ENCODE measurements at places on chromosomes 3 and 15.
A peak's percentile ranks its signal among the peaks of the same experiment; 100 is the strongest.

GRCh38 chr3:79844176-79844575 is 76.4 kb upstream of the ROBO1 start:
- DNase-seq = no peak

- DNase-seq = no peak
Measured at GRCh38 chr3:98026425-98027084, 8.6 kb downstream of the GABRR3 start.

DNA sequence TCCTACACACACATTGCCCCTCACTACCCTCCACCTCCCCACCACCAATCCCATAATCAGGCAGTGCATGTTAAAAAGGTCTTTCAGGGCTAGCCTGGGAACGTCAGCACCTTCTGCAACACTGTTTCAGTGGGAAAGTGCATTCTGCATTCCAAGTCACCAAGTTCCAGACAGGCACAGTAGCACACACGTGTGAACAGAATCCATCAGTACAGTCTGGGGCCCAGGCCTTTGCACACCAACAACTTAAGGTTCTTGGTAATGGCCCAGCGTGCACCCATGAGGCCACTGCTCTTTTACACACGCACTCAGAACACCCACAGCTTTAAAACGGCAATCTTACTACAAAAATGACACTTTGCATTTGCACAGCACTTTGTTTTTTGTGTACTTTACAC is 1.2 kb downstream of the ANXA2 start:
- no peak for DNase-seq

DNA sequence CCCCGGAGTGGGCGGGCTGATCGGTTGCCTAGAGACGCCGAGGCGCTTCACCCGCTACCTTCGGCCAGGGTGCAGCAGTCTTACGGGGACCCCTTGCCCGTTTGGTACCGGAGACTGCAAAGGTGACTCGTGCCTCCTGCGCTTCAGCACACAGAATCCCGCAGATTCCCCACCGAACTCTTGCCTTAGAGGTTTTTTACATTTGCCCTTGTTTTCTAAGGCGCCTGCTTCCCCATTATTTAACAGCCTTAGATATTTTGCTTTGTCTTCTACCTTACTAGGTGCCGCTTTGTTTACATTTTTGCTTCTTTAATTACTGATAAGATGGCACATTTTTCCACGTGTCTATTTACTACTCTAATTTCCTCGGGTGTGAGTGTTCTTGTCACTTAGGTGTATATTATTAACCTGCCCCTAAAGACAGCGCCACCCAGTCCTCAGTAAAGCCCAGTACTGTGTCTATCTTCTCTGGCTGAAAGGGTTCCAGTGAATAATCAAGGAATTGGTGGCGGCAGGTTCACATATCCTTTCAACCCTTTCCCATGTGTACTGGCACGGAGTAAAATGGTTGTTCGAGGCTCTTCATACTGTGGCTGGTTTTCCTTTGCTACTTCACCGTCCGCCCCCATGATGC is 573 bp upstream of the CEP152 start:
- DNase-seq = no peak

DNA sequence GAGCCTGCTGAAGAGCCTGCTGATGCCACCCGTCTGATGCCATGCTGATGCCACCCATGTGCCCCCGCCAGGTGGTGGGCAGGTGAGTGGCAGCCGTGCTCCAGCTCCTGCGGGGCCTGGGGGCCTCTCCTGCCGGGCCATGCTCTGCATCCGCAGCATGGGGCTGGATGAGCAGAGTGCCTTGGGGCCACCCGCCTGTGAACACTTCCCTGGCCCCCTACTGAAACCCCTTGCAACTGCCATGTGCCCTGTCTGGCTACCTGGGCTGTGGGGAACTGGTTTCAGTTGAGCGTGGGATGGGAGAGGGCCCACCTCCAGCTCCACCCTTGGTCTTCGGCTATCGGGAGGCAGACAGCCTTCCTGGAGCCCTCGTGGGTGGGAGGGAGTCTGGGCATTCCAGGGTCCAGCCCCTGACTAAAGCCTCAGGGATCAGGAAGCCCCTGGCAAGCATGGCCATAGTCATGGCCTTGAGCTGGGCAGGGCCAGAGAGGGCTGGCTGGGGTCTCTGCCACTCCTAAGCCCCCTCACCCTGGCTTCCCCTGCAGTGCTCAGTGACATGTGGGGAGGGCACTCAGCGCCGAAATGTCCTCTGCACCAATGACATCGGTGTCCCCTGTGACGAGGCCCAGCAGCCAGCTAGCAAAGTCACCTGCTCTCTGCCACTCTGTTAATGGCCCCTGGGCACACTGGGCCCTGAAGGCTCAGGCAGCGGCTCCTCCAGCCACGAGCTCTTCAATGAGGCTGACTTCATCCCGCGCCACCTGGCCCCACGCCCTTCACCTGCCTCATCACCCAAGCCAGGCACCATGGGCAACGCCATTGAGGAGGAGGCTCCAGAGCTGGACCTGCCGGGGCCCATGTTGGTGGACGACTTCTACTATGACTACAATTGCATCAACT is 92.2 kb downstream of the TBC1D2B start:
- no peak for DNase-seq

GRCh38 chr15:35078221-35078915 is 6.7 kb downstream of the NANOGP8 start:
- peak; percentile 67 for DNase-seq

DNA sequence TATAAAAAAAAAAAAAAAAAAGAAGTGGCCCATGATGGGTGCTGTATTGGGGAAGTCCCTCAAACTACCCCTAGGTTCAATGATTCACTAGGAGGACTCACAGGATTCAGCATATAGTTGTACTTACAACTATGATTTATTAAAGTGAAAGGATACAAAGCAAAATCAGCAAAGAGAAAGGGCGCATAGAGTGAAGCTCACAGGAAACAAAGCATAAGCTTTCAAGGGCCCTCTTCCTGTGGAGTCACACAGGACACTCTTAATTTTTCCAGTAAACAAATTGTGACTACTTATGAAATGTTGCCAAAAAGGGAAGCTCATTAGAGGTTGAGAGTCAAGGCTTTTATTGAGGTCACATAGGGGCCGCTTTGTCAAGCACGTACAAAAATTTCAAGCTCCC is 153.7 kb upstream of the GAP43 start:
- DNase-seq = no peak

DNA sequence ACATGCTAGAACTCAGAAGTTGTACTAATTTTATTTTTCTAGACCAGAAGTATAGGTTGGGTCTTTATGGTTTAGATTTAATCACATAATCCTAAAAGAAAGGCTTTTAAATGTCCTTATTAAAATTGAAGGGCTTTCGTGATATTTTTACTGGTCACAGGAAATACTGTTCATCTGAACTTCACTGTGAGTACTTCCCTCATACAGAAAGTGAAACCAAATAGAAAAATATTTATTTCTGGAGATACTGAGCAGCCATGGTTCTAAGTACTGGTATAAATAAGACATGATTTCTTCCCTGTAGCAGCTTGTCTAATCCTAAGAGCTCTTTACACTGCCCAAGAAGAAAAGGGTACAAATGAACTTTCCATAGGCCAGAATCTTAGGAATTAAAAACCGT is 2.0 kb downstream of the SNRK start:
- DNase-seq = peak; percentile 17

- no peak for DNase-seq
Measured at GRCh38 chr15:64282701-64283100, 73.3 kb downstream of the CSNK1G1 start.

DNA sequence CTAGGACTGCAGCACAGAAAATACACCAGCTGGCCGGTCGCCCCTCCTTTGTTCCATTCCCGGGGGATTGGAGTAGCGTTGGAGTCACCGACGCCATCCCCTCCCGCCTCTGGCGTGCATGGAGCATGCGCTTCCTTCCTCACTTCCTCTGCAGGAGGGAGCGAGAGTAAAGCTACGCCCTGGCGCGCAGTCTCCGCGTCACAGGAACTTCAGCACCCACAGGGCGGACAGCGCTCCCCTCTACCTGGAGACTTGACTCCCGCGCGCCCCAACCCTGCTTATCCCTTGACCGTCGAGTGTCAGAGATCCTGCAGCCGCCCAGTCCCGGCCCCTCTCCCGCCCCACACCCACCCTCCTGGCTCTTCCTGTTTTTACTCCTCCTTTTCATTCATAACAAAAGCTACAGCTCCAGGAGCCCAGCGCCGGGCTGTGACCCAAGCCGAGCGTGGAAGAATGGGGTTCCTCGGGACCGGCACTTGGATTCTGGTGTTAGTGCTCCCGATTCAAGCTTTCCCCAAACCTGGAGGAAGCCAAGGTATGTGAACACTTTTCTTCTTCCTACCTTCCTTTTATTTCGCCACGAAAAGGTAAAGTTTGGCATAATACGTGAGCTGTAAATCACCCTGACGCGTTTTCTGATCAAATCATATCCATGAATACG is at the start of gene SCG3:
Gene SCG3, plus strand, starts transcription at position 201 of the 661 bp plus-strand sequence. Its CDS starts 253 bp downstream, at position 454.
- peak; percentile 2 for DNase-seq

DNA sequence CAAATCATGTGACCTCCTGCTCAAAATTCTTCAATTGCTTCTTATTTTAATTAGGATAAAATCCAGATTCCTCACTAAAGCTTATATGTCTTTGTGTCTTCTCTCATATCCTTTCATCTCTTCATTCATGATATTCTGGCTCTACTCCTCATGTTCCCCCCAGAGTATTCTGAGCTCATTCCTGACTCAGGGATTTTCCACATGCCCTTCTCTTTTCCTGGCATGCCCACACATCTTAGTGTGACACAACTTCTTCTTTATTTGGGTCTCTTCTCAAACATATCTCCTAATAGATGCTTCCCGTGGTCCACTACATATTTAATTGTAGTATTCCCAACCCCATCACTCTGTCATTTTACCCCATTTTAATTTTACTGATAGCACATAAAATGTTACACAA is 15.2 kb upstream of the MBNL1 start:
- DNase-seq = no peak

DNA sequence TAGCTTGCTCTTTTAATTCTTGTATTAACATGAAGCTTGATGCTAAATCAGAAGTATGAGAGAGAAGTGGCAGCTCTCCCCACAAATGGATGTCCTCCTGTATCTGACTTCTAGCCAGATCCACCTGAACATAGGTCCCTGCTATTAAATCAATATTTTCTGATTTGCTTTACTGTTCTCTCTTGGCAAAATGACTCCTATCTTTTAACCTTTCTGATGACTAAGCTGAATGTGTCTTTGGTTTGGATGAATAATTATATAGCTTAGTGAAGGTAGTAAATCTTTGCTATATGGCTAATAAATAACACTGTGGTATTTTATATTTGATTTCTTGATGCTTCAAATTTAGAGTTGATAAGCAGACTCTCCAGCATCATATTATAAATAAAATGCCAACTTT is 28.3 kb upstream of the ARL14 start:
- no peak for DNase-seq

GRCh38 chr3:54712539-54712938 is 215.3 kb downstream of the LRTM1 start:
- DNase-seq = no peak

GRCh38 chr3:52473026-52473425 is 17.6 kb downstream of the NISCH start:
- no peak for DNase-seq

DNA sequence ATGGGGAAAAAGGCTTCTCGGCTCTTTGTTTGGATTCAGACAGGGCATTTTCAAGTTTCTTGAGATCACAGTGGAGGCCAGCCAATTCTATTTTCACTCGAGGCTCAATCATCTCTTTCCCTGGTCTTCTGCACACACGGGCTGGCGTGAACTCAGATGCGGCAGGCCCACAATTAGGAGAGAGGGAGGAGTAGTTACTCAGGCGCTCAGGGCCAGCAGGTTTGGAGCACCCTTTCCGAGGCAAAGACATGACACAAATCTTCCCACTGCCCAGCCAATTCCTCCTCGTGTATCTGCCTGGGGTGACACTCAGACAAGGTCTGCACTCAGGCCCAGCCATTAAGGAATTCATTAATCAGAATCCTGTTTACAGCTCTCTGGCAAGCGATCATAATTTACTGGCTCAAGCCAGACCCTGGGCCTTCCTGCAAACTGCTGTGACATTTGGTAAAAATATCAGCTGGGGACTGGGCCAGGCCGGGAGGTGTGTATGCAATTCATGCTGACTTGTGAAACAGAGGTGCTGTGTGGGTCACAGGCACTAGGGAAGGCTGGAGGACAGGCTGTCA is 68.1 kb upstream of the TLE3 start:
- DNase-seq = no peak

- DNase-seq = no peak
Measured at GRCh38 chr3:121545049-121545573, 677 bp downstream of the POLQ start.

- no peak for DNase-seq
Measured at GRCh38 chr3:152621006-152621868, 213.7 kb upstream of the P2RY1 start.

DNA sequence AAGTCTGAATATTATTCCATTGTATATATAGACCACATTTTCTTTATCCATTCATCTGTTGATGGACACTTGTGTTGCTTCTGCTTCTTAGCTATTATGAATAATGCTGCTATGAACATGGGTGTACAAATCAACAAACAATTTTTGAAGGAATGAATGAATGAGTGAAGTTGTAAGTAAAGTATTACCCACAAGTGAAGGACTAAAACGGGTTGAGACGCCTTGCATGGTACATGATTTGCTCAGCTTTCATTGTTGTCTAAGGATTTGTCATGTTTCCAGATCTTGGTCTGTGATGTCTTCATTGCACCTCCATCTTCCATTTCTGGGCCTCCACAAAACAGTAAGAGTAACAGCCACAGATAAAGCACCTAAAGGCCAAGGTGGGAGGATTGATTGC is 20.5 kb downstream of the IFT122 start:
- no peak for DNase-seq

Data from GM18507 (cell line).